Right cardiac atrium (tissue), 5 donors: ENCODE measurements at places on chromosomes 2 and 18.

GRCh38 chr2:165647409-165647808 lies 146.6 kb downstream of the GALNT3 start:
- no peak for DNase-seq

GRCh38 chr2:8413589-8414135 lies 268.2 kb upstream of the ID2 start:
- DNase-seq, result no peak

DNA sequence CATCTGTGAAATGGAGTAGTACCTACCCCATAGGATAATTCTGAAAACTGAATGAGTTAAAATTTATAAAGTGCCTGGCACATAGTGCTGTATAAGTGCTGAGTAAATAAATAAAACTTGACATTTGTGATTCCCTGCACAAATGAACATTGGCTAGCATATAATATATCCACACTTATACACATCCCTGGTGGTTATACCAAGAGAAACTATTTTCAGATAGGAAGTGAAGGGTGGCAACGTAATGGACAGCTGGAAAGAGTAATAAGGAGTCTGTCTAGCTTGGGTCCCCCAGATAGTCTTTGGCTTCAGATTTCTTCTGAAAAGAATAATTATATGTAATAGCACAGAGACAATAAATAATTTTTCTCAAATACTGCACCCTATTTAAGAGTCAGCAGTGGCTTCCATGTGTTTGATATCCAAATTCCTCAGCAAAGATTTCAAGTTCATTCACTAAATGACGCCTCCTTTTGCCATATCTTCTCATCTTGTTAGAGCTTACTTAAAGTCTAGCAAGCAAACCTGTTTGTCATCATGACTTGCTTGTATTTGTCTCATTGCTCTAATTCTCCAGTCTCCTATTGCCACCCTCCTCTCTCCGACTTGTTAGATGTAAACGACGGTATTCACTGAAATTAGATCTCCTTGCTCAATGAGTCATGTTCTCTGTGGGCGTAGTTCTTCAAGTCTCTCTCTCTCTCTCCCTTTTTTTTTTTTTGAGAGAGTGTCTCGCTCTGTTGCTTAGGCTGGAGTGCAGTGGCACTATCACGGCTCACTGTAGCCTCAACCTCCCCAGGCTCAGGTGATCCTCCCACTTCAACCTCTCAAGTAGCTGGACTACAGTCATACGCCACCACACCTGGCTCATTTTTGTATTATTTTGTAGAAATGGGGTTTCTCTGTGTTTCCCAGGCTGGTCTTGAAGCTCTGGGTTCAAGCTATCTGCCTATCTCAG lies 8.7 kb upstream of the ADGRF3 start:
- no peak for DNase-seq

- DNase-seq, result peak; percentile 59
These were observed 823 bp upstream of the GORASP2 start for GRCh38 chr2:170928036-170928823.

DNA sequence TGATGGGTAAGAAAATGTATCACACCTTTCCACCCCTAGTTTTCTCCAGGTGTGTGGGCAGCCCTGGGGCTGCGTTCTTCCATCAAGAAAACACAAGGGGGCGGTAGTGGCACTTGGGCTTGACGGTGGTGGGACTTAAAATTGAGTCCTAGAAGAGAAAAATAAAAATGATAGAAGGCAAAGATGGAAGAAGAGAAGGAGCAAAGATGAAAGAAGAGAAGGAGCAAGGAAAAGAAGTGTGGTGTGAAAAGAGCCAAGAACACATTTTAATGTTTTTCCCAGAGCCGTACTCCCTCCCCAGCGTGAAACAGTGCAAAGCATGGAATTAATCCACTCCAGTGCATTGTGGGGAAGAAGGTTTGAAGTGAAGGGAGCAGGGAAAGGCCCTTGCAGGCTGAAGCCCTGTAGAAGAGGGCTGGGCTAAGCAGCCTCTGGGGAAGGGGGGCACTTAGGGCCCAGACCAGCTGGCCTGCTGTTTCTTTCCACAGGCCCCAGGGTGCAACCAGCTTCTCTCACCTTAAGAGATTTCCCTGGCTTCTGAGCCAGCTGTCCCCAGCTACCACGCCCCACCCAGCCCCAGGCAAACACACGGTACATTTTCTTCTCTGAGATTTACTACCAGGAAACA lies 256.8 kb downstream of the RNF152 start:
- peak; percentile 62 for DNase-seq

DNA sequence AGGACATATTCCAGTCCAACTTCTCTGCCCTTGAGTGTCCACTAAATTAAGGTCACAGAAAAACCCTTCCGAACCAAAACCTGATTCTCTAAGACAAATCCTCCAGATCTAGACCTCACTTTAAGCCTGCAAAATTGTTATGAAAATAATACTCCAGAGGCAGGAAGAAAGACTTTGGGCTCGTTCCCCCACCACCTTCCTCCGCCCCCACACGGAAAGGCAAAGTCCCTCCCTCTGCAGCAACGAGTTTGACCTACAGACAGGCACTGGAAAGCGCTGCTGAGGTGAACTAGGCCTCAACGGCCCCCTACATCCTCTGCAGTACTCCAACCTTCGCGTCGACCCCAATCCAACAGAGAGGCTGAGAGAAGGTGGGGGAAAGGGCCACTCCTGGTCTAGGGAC lies 808 bp downstream of the ATP5MC3 start:
- DNase-seq, result peak; percentile 39

- DNase-seq, result no peak
These were observed 53.1 kb downstream of the HPCAL1 start for GRCh38 chr2:10355471-10356438.

DNA sequence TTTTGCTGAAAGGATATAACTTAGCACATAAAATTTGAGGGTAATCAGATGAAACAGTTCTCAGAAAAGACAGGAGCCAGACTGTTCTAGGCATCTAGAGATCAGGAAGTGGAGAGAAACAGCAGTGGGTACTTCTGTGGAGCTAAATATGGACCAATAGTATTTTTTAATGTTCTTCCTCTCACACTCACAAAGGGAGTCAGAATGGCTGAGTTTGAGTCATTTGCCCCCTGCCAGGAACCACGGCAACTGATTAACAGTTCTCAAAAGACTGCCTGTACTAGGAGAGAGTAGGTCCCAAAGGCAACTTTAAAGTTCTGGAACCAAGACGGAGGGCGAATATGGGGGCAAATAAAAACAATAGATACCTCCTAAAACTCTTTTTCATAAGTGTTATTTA lies 107.5 kb downstream of the GULP1 start:
- no peak for DNase-seq

GRCh38 chr2:30710016-30710415 lies 97.2 kb downstream of the CAPN13 start:
- DNase-seq, result no peak

DNA sequence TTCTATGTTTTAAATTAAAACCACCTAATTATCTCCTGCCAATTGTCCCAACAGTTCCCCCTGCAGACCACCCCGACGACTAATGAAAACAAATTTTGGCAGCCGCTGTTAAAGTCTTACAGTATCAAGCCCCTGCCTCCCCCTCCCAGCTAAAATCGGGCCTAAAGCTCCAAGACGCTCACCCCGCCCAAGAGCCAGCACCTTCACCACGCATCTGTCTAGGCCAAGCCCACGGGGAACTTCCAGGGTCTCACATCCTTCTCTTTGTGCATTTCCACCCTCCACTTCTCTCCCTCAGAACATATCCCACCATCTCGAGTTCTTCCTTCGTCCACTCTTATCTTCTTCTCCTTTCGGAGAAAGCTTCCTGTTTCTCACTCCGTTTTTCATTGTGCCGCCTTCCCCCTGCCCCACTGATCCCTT lies 445 bp downstream of the PRPF40A start:
- peak; percentile 45 for DNase-seq

- no peak for DNase-seq
These were observed 169.1 kb upstream of the TRIB2 start for GRCh38 chr2:12547566-12548170.

- no peak for DNase-seq
These were observed 247.2 kb upstream of the BOD1L2 start for GRCh38 chr18:56899660-56900059.
